ENCODE measurements at places on chromosomes 2 and 18.
A peak's percentile ranks its signal among the peaks of the same experiment; 100 is the strongest.

DNA sequence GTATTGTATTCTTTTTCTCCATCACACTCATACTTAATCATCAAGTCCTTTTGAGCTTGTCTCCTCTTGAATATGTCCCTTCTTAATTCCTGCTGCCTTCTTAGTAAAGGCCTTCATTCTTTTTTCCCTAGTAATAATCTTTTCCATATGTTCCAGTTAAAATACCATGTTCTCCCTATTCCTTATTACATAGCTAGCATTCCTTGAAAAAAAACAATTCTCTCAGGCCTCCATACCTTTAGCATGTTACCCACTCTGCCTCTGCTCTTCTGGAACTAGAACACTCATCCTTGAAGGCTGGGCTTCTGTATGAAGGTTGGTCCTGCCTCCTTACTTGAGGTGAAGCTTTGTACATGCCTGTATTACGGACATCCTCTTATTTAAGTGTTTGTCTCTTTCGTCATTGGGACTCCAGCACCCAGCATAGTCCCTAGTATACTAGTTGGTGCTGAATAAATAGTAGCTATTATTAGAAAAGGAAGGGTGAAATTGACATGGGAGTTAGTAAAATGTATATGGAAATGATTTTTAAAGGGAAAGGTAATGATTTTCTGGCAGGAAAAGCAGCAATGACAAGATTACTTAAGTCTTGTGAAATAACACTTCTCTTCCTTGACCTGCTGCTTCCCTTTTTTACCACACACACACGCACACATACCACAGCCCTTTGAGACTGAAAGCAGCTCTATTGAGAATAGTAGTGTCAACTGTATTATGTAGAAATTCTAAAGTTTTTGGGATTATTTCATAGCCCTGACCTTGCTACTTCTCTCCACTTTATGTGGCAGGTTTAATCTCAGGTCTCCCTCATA, 45.6 kb downstream of the REL start:
- peak; percentile 74 for DNase-seq

DNA sequence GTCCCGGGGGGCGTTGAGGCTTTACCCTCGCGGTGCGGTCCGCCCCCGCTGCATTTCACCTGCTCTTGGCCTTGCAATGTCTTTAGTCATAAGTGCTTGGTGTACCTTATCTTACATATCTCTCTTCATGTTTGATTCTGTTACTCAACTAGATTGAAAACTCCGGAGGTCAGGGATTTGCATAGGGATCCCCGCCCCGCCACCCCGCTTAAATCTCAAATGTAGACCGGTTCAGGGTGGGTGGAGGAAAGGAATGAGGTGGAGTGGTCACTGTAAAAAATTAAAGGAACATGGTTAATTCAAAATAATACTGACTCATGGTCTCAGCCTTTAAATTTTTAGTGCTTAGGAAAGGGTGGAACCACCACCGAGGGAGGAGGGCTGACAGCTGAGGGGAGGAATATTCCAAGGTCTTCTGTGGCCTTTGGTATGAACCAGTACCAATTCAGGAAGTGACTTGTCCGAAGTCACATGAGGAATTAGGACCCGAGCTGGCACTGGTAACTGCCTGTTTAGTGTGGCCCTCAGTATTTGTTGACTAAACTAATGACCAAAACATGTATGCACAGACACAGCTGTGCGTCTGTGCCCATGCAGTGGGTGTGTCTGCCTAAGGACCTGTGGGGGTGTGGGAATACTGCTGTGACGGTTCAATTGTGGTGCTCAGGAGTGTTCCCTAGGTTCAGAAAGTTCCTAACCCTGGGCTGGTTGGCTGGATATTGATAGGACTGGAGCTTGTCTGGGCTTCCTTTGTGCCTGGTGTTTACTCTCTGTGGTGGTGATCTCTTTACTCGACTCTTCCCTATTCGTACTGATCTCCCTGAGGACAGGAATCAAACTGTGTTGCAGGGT, 1.0 kb downstream of the PLEKHB2 start:
- no peak for DNase-seq

GRCh38 chr2:157149270-157149669, 108.2 kb upstream of the GALNT5 start:
- no peak for DNase-seq

DNA sequence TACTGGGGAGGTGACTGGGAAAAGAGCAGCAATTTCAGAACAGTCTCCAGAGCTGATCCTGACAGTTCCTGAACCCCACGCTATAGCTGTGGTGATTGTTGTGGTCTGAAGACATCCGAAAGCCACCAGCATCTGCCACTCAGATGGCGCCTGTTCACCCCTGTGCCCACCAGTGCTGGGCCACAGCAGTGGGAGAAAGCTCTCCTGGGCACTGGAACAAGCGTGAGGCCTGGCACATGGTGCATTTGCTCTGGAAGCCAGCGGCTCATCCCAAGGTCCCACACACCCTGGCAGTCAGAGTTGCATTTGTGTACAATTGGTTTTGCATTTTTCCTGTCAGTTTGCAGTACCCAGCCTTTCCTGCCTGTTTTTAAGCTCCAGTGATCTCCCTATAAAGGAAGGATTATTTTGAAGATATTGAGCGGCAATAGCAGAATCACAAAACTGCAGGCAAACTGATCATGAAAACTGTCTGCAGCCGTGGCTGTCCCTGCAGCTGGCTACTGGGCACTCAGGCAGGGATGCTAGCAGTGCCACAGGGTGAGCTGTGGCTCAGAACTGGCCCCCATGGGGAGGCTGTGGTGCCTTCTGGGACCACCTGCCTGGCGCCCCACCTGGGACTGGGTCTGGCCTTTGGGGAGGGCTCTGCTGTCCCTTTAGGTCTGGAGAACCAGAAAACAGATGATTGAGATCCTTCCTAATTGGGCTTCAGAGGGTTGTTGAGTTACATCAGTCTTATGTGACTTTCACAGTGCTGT, 30.1 kb downstream of the IMPA2 start:
- DNase-seq = no peak

GRCh38 chr2:134712299-134712698, 6.5 kb downstream of the TMEM163 start:
- DNase-seq = no peak

DNA sequence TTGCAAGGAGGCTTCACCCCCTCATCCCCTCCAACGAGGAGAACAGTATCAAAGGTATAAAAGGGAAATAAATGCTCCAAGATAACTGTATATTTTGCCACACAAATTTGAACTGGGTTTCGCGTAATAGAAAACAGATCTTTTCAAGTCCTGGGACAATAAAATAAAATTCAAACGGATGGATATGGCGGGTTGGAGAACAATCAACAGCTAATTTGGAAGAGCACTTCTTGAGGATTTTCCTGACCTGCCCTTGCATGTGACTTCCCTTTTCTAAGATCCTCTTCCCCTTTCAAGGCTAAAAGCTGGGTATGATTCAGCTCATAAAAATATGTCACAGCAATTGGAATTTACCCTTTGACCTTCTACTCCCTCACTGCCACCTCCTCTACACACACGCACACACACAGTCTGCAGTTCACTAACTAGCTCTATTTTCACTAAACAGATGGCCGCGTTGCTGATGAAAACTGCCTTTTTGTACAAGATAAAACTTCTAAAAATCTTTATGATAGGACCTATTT, 386.9 kb downstream of the FIGN start:
- DNase-seq = peak; percentile 46

DNA sequence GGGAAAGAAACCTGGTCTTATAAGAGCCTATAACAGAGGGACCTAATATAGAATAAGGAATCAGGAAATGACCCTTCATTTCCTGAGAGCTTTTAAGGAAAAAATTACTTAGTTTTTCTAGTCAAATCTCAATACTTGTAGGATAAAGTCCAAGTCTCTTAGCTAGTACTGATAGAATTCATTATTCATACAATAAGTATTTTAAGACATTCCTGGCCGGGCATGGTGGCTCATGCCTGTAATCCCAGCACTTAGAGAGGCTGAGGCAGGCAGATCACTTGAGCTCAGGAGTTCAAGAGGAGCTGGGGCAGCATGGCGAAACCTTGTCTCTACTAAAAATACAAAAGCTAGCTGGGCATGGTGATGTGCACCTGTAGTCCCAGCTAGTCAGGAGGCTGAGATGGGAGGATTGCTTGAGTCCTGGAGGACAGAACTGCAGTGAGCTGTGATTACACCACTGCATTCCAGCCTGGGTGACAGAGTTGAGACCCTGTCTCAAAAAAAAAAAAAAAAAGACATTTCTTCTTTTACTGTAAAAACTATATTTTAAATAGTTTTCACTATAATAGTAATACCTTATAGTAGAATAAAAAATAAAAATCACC, 3.2 kb downstream of the RAB3GAP1 start:
- DNase-seq = peak; percentile 41

- peak; percentile 62 for DNase-seq
Observed at GRCh38 chr2:227378371-227378782, 729 bp downstream of the TM4SF20 start.

DNA sequence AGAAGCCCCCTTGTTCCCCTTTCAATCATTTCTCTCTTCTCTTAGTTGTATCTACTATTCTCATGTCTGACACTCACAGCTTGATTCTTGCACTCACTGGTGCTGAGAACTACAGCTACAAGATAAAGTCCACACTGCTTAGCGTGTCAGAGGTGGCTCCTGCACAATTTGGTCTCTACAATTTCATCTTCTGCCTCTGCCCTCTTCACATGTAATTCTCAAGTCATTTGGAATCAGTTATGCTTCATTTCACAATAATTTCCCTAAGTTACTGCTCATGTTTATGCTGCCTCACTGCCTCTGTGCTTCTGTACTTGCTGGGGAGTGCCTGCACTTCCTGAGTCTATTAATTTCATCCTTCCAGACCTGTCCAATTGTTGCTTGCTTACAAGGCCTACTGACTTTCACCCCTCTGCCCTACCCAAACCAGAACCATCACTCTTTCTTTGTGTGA, 11.6 kb upstream of the NAB1 start:
- peak; percentile 71 for DNase-seq

DNA sequence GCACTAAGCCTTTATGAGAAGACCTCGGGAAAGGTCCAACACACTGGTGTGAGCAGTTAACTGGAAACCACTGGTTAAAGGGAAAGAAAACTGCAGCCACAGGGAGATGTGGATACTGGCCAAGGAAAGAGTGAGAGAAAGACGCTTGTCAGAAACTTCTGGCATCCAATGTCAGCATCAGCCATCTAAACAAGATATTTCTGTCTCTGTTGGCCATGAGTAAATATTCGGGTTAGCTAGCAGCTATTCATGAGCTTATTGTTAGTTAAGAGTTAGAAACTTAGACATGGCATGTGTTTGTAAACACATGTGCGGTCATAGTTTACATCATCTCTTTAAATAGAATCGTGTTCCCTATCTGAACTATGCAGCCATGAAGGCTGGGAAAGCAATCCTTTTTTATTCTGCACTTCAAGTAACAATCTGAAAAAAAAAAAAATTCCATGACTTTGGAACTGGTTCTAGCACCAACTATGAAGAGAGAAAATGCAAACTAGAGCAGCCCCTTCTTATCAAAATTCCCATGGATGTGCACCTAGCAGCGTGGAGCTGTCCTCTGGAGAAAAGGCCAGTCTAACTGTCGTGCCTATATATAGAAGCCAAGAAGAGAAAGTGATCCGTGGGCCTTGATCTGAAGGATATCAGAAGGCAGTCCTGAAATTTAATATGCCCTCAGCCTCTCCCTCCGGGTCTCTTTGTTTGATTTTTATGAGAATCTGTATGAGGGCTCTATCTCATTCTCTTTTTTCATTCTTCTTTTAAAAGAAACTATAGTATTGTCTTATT, 84.0 kb upstream of the RFX8 start:
- no peak for DNase-seq

DNA sequence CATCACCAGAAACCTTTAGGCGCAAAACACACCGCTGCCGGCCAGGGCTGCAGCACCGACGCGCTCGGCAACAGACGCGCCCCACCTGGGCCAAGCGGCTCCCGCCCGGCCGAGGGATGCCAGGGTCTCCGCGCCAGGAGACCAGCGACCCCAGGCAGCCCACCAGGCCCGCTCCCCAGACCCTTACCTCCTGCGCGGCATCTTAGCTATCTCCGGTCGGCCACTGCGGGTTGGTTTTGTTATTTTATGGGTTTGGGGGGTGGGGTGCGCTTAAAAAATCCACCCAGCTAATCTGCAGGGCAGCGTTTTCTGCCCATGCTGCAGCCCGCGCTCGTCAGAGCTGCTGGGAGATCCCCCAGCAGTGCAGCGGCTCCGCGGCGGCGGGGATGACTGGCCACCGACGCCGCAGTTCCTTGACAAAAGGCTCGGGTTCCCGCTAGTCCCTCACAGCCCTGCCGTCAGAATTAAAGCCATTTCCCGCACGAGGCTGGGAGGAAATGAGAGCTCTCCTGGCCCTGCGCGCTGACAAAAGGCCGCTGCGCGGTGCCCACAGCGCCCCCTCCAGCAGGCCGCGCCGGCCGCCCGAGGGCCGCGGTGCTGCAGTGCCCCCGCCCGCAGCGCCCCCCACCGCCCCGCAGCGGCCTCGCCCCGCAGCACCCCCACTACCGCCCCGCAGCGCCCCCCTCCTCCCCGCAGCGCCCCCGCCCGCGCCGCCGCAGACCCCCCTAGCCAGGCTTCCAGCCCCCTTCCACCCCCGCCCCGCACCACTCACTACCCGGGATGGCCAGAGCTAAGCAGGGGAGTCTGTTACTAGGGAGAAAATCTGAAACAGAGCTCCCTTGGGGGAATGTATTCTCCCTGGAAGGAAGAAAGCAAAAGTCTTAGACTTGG, at the start of gene ADD2:
Gene ADD2, minus strand, starts transcription at position 502 of the 891 bp plus-strand sequence. CDS start 61,792 bp downstream, outside the sequence.
- no peak for DNase-seq

DNA sequence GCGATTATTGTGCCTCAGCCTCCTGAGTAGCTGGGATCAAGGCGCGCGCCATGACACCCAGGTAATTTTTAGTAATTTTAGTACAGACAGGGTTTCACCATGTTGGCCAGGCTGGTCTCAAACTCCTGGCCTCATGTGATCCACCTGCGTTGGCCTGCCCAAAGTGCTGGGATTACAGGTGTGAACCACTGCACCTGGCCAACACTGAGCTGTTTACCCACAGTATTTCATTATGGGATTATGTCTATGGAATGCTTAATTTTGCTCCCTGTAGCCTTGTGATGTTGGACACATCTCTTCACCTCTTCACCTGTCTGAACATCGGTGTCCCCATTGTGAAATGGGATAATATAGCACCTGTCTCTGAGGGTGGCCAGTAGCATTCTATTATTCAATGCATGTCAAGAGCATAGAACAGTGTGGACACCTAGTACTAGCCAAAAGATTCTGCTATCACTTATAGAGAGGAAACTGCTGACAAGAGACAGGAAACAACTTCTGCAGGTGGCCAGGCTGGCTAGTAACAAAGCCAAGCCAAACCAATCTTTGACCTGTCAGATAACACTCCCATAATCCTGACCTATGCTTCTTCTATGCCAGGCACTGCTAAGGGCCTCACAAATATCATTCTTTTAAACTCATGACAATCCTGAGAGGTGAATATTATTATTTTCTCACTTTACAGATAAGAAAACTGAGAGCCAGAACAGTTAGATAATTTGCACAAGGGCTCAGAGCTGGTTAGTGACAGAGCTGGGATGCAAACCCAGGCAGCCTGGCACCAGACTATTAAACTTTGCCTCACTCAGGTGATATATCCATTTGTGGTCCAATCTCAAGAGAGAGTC, 29.4 kb upstream of the REEP1 start:
- DNase-seq = no peak

DNA sequence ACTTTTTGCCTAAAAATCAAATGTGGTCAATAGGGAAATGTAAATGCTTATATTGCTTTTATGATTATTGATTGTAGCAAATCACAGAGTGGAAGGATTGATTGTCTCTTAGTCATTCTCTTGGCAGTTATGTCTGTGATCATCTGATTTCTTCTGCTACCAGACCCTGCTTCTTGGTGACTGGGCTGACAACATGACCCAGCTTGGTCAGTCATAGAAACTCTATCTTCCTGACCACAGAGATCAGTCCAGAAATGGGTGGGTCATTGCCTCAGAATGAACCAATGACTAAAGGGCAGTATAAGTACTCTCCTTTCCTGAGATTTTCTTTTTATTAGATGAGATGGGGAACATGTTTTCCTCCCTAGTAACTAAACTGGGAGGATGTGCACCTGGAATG, 87.6 kb downstream of the MAIP1 start:
- DNase-seq = no peak
